Kidney (tissue), 22 donors: ENCODE measurements at places on chromosomes 2 and 18. TPM values are rescaled to one million over a fixed set of nuclear protein-coding genes. Genes with fewer than 3 reads are reported as not detected.

Gene CSRNP3
- 3.3 TPM for polyA plus RNA-seq

Gene TCF23
- not detected for polyA plus RNA-seq

Gene TMEM37
- polyA plus RNA-seq, result 221 TPM

Gene LAMA3
- 4.4 TPM for polyA plus RNA-seq

Gene DNAJC5G
- polyA plus RNA-seq, result not detected

Gene CENPA
- polyA plus RNA-seq, result not detected

Gene MAP2
- polyA plus RNA-seq, result 3.6 TPM

Gene COLEC12
- 1.3 TPM for polyA plus RNA-seq

Gene KATNAL2
- polyA plus RNA-seq, result 13.4 TPM
